ENCODE measurements at places on chromosomes 16 and 17. TPM values are rescaled to one million over a fixed set of nuclear protein-coding genes. Genes with fewer than 3 reads are reported as not detected.

ZNF469 gene
- total RNA-seq, result 0.26 TPM

KRT33A gene
- not detected for total RNA-seq

IRX6 gene
- total RNA-seq, result not detected

ESRP2 gene
- total RNA-seq, result 1.7 TPM

CCL22 gene
- not detected for total RNA-seq

ANKRD13B gene
- total RNA-seq, result 4.8 TPM

TNFRSF17 gene
- total RNA-seq, result not detected

Data from dermis lymphatic vessel endothelial cell (primary cell).